ENCODE measurements at places on chromosomes 6 and 20. TPM values are rescaled to one million over a fixed set of nuclear protein-coding genes. Genes with fewer than 3 reads are reported as not detected.
A peak's percentile ranks its signal among the peaks of the same experiment; 100 is the strongest.

GATA5 gene
- 0.12 TPM for total RNA-seq

NHSL1 gene
- total RNA-seq, result 39.9 TPM

CARMIL1 gene
- total RNA-seq, result 26.5 TPM

MAFB gene
- 0.88 TPM for total RNA-seq

GRCh38 chr6:10338151-10338550, 76.7 kb downstream of the TFAP2A start:
- no peak for DNase-seq

DNA sequence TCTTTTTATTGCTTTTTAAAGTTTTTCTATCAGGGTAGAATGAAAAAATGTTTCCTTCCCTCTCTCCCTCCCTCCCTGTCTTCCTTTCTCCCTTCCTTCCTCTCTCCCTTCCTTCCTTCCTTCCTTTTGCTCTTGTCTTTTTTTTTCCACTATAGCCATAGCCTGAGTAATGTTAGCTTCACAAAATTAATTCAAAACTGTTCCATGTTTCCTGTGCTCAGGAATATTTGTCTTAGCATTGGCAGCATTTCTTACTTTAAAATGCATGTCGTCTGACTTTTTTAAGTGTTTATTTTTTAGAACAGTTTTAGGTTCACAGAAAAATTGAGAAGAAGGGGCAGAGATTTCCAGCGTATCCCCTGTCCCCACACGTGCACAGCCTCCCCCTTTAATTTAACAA, 730.8 kb upstream of the CITED2 start:
- no peak for DNase-seq

DNA sequence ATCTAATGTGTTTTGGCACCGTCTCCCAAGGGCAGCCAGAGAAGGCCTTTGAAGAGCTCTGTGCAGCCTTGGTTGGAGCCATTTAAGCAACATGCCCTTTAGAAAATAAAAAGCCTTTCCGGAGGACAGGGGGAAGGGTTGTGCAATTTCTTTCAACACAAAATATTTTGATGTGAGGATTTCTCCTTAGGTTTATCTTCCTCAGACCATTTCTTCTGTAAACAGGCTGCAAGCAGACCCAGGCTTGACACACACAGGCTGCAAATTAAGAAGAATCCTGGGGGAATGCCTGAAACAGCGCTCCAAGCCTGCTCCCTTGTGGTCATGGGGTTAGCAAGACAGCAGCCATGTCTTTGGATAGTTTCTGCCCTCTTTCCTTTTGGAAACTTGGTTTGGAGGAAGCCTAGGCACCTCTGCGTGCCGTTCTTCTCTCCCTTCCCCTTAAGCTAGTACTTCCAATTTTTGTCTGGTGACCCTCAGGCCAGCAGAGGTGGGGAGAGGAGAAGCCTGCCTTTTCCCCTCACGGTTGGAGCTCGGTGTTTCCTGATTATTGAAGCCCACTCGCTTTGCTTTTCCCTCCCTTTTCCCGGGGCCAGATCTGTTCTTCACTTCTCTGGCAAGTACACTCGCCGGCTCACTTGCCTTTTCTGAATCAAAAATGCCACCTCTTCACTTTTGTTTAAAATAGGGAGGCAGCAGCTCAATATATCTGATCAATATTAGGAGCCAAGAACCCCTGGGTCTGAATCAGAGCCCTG, 39.6 kb upstream of the NOX3 start:
- DNase-seq, result peak; percentile 71

DNA sequence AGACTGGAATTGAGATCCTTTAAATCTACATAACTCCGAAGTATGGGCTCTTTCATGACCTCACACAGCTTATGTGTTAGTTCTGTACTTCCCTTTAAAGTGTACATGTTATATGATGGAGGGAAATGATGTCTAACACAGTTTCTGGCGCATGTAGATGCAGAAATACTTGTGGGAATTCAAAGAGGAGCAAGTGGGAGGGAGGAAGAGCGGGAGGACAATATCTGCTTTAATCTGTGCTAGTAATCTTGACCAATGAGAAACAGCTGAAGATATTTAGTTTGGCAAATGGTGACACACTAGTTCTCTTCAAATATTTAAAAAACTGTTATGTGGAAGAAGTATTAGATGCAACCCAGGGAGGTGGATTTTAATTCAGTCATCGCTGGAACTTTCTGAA, 62.9 kb upstream of the PLEKHG1 start:
- DNase-seq, result no peak

DNA sequence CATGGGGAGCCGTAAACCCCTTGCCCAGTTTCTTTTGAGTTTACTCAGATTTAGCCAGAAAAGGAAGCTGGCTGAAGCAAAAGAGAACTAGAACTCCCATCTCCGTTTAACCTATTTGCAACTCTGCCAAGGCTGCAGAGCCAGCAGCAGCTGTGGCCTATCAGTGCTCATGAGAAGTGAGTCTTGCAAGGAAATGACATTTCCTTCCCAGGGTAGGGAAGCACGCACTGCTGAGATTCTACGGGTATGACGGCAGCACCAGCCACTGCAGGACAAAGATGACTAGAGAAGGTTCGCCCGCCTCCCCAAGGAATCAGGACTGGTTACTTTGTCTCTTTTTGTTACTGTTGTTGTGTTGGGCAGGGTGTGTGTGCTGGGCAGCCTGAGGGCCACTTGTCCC, 47.6 kb downstream of the PPP1R3G start:
- no peak for DNase-seq

DNA sequence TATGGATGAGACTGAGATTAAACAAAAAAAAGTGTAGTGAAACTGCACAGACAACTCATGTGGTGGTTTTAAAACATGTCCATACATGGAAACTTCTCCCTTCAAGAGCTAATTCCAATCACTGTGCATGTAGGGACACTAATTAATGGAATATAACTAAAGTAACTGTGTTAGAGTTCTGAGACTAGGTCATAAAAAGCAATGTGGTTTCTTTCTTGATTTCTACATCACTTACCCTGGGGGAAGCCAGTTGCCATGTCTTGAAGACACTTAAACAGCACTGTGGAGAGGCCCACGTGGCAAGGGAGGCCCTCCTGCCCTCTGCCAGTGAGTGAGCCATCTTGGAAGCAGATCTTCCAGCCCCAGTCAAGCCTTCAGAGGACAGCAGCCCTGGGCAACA, 118.2 kb upstream of the DST start:
- no peak for DNase-seq

GRCh38 chr20:62832212-62832922, 15.5 kb downstream of the COL9A3 start:
- no peak for DNase-seq

DNA sequence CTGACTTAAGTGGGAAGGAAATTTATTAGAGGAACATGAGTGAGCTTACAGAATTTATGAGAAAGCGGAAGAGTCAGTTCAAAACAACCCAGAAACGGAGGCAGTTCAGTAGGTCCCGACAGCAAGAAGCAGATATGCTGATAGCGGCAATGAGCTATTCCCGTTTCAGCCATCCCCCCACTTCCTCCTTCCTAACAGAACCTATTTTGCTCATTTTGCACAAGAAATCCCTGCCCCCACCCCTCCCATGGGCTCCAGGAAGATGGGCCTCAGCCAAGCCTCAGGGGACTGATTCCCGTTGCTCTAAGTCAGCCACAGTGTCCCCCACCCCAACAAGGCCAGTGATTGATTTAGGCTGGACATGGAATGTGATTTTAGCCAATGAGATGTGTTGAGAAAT, 157.5 kb downstream of the CEBPB start:
- no peak for DNase-seq

- peak; percentile 79 for DNase-seq
Observed at GRCh38 chr20:23782366-23782983, 31.7 kb upstream of the CST1 start.

DNA sequence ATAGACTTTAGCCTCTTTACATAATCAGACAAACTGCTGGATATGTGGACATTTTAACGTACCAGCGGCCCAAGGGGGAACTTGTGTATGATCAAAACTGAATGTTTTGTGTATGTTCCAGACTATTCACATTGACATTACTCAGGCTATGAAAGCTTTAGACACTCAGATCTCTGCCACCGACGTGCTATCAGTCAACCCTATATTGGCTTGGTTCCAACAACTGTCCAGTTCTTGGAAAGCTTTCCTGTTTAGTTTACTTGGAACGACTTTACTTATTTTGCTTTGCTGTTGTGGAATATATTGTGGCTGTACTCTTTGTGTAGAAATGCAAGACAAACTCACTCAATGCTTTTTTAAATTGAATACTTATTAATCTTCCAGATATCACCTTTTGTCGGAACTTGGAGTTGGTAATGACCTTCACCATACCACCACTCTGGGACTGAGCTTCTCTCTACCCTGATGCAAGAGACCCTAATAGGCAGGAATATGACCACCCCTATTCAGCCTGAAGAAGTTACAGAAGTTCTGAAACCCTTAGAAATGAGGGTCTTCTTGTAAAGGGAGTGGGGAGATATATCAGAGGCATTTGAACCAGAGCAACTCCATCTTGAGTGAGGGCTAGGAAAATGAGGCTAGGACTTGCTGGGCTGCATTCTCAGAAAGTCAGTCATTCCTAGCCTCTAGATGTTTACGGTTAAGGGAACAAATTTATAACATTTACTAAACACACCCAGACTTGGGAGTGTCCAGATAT, 49.0 kb upstream of the PAX1 start:
- DNase-seq, result no peak

GRCh38 chr20:16400234-16400633, 173.0 kb downstream of the KIF16B start:
- DNase-seq, result no peak

DNA sequence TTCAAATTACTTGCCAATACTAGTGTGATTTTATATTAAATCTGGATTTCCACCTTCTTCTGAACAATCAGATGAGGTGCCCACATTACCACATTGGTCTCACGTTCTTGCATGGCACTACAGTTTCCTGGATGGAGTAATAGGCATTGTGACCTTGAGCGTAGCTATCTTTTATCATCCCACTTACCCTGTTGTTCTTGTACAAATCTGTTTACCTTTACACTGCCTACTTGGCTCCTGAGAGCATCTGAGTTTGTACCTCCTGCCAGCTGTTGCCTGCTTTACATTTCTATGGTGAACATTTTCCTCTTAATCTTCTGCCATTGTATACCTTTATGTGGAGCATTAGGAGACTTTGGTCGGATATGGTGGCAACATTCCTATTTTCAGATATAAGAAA, 90.7 kb downstream of the AKAP7 start:
- DNase-seq, result no peak

DNA sequence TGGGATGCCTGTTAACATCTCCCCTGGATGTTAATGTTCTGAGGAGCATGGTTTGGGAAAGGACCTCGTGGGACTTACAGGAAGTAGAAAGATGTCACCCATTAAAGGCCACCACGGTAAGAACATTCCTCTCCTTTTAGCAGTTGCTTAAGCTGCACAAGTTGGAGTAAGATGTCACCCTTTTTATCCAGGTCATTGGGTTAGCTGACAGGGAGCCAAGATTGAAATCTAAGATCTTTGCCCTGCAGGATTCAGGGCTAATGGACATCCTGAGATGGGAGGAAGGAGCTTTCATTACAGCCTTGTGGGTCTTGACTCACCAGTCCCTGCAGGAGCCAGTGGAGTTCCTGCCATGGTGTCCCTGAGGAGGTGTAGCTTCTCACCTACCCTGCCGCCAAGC, 22.1 kb downstream of the PABPC1L start:
- DNase-seq, result no peak

GRCh38 chr20:561437-562231, 18.0 kb upstream of the CSNK2A1 start:
- peak; percentile 77 for DNase-seq

DNA sequence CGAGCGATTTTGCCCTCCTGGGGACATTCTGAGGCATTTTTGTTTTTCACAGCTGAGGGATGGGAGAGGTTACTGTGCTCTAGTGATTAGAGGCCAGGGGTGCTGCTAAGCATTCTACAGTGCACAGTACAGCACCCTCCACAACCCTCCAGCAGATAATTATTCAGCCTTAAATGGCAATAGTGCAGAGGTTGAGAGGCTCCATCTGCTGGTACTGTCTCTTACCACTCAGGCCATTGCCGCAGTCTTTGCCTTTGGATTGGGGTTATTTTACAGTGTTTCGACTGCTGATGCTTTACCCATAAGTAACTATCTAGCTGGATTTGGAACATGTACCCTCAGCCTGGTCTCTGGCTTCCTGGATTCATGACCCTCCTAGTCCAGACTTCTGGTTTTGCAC, 705.3 kb downstream of the KIF16B start:
- DNase-seq, result no peak

DNA sequence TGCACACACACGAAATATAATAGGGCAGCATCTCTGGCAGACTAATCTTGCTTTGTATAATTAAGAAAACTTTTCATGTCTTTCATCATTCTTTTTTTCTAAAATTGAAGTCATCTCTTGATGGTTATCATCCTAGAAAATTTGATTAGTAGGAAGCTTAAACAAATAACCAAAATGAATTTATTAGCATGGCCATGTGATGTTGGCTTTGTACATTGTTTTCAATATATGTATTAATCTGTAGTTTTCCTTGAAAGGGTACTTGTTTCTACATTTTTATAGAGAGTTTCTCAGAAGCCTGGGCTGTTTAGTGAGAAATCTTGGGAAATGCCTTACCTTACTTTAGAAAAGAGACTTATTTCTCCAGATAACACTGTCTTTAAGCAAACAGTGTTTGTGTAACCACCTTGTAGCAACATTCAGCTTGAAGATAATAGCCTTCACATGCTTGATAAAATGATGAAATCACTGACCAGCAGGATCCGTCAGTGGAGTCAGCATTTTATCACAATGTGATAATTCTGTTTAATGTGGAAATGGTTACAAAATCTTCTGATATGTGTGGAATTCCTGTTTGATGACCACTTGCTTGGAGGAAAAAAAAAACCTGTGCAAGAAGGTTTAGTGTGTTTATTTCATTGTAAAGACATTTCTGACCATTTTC, 147.8 kb downstream of the MACROD2 start:
- DNase-seq, result peak; percentile 76

- no peak for DNase-seq
Observed at GRCh38 chr6:16227605-16228004, 10.8 kb upstream of the GMPR start.

DNA sequence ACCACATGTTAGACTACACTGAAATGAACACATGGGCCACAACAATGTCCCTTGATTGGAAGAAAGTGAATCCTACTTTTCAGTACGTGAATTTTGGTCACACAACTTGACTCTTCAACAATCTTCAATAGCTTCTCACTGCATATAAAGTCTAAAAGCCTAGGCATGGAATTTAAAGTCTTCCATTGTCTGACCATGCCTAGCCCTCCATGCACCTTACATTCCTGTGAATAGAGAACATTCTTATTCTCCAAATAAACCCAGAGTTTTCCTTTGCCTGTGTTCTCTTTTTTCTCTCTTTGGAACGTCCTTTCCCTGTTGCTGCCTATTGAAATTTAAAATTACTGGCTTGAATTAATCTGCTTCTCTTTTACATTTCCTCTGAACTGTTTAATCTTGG, 207.5 kb downstream of the ASCC3 start:
- no peak for DNase-seq
